ENCODE measurements at places on chromosomes 1 and 21.

- no peak for DNase-seq
These were observed 19.4 kb upstream of the COL18A1 start for GRCh38 chr21:45385549-45386050.

DNA sequence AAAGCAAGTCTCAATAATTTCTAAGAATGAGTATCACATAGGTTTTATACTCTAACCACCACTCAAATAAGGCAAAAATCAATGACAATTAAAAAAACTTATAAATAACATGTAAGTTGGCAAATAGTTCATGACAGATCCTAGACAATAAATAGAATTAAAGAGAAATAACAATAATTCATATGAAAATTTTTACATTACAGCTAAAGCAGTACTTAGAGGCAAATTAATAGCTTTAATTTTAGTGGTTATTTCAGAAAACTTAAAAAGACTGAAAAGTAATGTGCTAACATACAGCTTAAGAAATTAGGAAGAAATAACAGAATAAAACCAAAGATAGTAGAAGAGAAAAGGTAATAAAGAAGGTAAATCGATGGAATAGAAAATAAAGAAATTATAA is 179.9 kb upstream of the SPAG17 start:
- DNase-seq = no peak

DNA sequence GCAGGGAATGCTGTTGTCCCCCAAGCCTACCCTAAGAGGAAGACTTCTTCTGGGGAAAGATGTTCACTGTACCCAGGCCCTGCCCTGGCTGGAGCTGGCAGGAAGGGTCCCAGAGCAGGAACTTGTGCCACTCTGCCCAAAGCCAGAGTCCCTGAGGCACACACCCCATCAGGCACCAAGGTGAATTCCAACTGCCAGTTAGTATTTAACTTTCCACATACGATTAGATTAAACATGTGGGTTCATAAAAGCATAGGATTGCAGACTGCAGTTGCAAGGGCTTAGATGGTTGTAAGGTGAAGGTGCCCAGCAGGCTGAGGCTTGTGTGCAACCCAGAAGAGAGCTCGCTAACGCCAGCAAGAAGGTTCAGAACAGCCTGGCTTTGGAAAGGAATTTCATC is at the start of gene KCNE2:
Gene KCNE2 (plus strand): TSS at position 274 of the 400 bp plus-strand sequence. CDS start 6,473 bp downstream, outside the sequence.
- no peak for DNase-seq

- no peak for DNase-seq
These were observed 46.5 kb downstream of the PBX1 start for GRCh38 chr1:164605254-164606091.

DNA sequence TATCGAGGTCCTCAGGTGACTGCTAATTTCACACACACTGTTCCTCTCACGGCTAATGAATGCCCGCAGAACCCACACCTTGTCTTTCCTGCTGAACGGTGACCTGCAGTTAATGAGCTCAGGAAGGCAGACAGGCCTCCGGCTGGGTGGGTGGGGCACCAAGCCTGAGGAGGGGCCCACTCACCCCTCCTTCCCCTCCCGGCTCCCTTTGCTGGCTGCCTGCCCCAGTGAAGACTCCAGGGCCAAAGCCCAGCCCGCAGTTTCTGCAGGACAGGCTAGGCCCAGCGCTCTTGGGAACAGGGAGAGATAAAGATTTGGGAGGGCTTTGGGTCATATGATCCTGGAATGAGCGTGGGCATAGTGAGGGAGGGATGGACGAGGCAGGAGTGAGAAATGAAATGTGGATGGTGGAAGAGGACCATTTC is 26.4 kb downstream of the FOXO6 start:
- peak; percentile 83 for DNase-seq

DNA sequence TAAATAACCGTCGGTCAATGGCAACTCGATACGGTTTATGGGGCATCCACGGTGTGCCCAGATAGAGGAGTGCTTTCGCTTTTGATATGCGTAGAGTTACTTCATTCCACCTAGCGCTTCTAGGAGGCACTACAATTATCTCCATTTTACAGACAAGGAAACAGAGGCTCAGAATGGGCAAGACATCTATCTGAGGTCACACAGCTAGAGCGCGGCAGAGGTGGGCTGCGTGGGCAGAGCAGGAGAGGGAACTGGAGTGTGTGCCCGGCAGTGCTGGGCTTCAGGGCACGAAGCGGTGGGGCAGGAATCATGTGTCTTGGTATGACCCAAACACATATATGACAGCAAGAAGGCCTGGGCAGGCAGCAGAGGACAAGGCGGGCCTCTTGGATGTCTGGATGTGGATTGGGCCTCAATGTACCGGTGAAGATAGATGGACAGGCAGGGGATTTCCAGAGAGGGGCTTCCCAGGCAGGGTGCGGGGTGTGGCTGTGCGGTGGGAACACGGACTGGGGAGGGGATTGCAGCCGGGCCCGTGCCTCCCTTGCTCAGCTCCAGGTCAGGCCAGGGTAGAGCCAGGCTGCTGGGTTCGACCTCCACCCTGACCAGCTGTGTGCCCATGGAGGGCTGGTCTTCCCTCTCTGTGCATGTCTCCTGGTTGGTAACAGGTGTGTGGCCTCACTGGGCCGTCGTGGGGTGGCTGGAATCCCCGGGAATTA is 21.2 kb downstream of the TP73 start:
- DNase-seq = no peak

DNA sequence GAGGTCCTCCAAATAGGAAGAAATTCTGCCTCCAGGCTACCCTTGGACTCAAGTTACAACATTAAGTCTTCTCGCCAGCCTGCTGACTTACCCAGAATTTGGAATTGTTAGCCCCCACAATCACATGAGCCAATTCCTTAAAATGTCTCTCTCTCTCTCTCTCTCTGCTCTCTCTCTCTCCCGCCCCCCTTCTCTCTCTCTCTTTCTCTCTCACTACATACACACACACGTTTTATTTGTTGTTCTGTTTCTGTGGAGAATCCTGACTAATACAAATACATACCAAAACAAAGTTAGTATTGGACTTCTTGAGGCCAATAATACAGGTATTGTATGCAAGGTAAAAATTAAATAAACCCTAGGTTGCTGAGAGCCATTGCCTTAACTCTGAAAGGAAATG is 72.1 kb downstream of the TNFSF18 start:
- no peak for DNase-seq

GRCh38 chr1:54013393-54014008 is 4.5 kb downstream of the LDLRAD1 start:
- DNase-seq = no peak

GRCh38 chr1:100612540-100612939 is 74.6 kb downstream of the GPR88 start:
- DNase-seq = no peak

DNA sequence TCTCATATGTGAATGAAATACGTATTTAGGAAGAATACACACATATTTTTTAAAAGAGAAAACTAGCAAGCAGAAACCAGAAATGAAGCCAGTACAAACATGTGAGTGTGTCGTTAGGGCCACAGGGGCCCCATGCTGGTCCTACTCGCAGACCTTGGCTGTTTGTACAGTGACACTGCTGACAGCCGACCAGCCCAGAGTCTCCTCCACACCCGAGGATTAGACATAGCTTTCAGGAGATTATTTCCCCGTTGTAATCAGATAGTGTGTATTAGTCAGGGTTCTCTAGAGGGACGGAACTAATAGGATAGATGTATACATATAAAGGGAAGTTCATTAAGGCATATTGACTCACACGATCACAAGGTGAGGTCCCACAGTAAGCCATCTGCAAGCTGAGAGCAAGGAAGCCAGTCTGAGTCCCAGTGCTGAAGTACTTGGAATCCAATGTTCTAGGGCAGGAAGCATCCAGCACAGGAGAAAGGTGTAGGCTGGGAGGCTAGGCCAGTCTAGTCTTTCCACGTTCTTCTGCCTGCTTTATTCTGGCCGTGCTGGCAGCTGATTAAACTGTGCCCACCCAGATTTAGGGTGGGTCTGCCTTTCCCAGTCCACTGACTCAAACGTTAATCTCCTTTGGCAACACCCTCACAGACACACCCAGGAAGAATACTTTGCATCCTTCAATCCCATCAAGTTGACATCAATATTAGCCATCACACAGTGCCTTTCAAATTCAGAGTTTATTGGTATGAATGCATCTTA is 51.2 kb downstream of the DIP2A start:
- DNase-seq = no peak

- DNase-seq = no peak
These were observed 34.2 kb upstream of the TTC22 start for GRCh38 chr1:54835131-54835898.

DNA sequence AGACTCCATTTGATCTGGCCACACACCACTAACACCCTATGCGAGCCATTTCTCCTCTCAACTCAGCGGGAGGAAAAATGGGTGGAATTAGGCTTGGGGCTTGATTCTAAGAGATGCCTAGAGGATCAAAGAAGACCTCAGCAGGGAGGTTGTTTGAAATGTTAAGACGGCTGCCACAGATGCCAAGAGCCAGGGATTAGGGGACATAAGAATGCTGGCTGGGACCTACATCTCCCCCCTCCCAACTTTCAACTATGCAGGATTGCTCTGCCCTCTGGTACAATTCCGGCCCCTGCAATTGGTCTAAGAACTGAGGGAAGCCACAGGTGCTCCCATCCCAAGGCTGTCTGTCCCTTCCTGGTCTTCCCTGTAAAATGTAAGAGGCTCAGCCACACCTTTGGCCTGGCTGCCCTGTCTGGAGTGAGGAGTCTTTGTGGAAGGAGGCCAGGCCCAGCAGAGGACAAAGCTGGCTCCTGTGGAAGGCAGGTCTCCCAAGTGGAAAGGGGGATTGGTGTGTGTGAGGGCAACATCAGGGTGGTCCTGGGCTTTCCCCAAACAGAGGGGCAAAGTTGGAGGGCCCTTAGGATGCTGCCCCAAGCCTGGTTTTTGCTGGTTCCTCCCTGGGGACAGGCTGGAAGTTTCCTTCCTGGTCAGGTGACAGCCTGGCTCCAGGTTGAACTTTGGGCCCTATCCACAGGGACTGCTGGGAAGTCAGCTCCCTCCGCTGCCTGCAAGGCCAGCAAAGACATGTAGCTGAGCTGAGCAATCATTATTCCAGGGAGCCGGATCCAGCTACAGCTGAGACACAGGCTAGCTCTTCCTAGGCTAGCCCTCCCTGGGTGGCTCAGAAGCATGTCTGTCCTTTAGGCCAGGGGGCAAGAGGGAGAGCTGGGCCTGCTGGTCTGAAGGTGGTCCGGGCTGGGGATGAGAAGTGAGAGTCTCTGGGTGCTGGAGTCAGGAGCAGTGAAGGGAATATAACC is 34.5 kb upstream of the SYNC start:
- peak; percentile 10 for DNase-seq

DNA sequence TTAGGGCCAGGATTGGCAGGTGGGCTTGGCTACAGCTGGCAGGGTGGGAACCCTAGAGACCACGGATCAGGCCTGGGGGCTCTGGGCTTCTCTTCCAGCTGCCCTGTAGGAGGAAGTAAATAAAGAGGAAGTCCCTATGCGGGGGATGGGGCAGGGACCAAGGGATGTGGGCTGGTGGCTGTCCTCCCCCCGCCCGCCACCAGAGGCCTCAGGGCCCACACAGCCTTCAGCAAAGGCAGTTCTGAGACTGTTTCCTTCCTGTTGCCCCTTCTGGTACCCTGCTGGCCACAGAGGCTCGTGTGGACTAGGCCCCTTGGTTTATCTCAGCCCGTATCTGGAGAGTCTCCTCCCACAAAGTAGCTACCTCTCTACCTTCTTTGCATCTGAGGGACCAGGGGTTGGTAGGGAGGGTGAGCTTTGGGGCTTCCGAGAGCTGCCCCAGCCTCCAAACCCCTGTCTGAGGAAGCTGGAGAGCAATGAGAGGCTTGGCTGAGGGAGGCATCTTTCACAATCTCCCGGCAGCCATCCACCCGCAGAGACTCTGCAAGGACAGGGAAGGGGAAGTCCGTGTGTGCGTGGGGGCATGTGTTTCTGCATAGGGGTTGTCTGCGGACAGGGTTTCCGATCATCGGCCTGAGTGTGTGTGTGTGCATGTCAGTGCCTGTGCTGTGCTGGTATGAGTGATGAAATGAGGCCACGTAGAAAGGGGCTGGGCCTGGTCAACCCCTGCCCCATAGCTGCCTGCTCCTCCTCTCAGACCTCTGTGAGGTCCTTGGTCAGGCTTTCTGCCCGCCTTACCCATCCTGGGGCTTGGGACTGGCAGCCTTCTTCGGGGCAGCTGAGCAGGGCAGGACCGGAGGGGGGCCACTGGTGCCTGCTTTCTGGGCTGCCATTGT is 12.5 kb downstream of the RPS6KA1 start:
- no peak for DNase-seq

GRCh38 chr1:32972814-32973428 is 8.3 kb upstream of the RNF19B start:
- peak; percentile 62 for DNase-seq

GRCh38 chr1:94828251-94828650 is 8.1 kb downstream of the SLC44A3 start:
- DNase-seq = no peak

- DNase-seq = no peak
These were observed 97.5 kb upstream of the KIAA1614 start for GRCh38 chr1:180815188-180815587.

GRCh38 chr1:78061825-78062523 is 16.2 kb downstream of the GIPC2 start:
- DNase-seq = no peak

DNA sequence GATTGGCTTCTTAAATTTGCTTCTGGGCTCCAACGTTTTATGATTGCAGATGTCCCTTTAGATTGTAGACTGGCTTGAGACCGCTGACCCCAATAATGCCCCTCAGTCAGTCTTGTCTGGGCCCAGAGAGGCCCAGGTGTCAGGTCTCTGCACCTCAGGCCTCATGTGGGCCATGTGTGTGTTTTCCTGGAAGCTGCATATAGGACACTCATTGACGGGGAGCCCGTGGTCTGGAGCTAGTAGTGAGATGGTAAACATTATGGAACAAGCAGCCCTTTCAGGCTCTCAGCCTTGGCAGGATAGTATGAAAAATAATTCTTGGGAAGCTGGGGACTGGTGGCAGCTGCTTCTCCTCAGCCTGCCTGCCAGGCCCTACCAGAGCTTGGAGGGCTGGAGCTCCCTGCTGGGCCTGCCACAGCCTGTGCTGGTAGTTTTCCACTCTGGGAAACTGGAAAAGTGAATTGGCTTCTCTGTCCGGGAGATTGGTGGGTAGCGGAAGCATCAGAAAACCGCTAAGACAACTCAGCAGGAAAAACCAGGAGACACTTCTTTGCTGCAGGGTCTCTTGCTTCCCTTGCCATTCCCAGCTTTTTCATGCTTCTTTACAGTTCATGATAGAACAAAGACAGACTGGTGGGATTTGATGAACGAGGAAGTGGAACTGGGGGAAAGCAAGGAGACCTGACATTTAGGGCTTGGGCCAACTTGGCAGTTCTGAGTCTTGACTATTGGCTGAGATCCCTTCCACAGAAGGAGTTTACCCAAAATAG is 57.8 kb upstream of the HSD17B7 start:
- DNase-seq = no peak

DNA sequence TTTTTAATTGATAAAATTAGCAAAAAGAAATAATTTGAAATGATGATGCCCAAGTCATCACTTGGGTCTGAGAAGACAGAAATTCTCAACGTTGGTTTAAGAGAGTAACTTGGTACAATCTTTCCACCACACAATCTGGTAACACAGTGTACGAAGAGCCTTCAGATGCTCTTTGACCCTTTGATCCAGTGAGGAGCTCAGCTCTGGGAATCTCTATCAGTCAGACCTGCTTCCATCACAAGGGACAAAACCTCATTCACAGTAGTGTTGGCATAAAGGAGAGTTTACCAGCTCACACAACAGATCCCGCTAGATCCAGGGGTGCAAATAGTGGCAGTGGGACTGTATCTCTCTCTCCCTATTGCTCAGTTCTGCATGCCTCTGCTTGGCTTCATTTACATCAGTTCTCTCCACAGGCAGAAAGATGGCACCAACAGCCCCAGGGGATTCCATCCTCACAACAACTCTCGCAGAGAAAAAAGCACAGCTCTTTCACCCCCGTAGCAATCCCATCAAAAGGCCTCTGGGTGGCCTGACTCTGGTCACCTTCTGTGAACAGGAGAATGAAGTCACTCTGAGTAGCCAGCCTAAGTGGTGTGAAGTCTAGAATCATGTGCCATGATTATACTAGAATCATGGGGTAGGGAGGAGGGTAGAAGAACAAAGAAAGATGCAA is 119.7 kb downstream of the ZNF281 start:
- DNase-seq = no peak

Data from NCI-H524 (cell line).